AG20443 (cell line): ENCODE measurements at places on chromosomes 4 and X.
A peak's percentile ranks its signal among the peaks of the same experiment; 100 is the strongest.

GRCh38 chrX:46770817-46771163, 11.9 kb upstream of the SLC9A7 start:
- peak; percentile 53 for DNase-seq

GRCh38 chr4:46946919-46947536, 38.0 kb upstream of the COX7B2 start:
- no peak for DNase-seq

DNA sequence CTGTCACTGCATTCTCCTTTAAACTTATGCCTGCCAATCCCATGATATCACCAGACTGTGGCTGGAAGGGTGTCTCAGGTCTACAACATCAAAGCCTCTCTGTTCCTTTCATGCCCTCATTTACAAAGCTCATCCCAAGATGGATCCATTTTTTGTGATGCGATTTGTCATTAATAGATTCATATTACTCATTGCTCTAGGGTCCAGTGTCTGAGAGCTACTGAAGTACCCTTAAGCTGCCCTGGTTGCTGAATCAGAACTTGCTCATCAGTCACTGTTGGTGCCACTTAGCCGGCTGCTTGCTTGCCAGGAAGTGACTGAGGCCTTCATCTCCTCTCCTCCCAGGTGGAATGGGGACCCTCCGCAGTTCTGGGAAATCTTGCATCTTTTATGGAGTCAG, 395.5 kb upstream of the BOD1L1 start:
- peak; percentile 11 for DNase-seq

DNA sequence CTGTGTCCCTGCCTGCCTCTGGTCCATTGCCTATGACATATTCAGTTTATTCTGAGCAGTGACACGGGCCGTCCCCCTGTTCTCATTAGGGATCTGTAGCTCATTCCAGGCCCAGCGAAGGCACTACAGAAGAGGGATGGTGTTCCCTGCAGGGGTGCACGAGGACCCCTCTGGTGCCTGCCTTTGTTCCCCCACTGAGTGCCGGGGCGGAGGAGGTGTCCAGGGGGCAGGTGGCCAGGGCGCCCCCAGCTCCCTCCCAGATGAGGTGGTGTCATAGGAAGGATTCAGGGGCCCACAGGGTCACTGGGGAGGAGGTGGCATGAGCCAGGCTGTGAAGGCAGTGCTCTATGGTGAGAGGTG, 61.0 kb downstream of the SORCS2 start:
- DNase-seq = no peak

- no peak for DNase-seq
These were observed 139.4 kb upstream of the BOD1L1 start for GRCh38 chr4:13766761-13767540.

DNA sequence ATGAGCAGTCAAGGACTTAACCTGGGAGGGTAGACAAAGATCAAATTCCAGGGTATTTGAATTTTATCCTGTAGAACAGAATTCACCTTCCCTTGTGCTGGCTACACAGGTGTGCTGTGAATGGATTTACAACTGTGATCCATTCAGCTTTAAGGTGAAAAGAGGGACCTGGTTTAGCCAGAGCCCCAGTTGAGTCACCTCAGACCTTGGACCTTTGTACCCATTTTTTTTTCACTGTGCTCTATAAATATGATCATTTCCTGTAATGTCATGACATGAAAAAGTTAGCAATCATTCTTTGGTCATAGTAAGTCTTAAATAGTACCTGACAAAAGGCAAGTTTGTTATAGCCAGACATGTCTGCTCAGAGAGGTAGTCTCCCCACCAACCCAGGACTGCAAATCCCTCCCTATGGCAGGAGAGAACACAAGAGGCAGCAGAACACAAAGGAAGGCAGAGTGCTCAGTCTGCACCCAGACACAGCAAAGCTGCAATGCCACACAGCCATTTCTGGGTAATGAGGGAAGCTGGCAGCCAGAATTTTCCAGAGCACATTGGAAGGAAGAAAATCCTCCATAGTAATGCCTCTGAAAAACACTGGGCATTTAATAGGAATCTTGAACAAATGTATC, 77.9 kb downstream of the CXXC4 start:
- DNase-seq = no peak

- DNase-seq = no peak
These were observed 60.4 kb upstream of the HPF1 start for GRCh38 chr4:169818063-169818679.

GRCh38 chrX:115553171-115553570, 7.8 kb upstream of the PLS3 start:
- no peak for DNase-seq

DNA sequence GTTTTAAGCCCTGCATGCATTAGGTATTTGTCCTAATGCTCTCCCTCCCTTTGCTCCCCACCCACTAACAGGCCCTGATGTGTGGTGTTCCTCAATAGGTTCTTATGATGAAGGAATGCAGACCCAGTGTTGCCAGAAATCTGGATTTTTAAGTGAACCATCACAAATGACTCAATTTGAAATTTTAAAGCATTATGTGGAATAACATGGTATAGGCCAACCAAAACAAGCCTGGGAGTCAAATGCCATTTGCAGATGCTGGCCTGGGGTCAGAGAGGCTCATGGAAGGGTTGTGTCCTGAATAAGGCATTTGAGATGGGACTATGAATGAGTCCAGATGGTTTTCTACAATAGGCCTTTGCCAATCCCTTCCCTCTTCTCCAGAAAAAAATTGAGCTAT, 179.6 kb downstream of the SHROOM3 start:
- DNase-seq = peak; percentile 81

- peak; percentile 57 for DNase-seq
These were observed 45.5 kb upstream of the FAM241A start for GRCh38 chr4:112099701-112100297.

DNA sequence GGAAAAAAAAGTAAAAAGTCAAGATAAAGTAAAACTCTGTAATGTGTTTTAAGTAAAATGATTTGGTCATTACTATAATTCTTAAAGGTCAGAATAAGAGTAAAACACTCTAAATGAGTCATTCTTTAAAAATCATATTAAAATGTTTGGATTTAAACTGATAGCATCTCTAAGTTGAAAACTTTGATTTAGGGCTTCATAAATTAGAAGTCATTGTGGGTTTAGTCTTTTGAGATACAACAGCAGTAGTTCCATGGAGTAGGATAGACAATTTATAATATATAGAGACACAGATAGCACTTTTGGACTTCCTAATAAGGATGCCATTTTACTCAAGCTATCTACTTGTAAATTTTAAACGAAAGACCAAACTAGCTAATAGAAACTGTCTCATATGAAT, 77.1 kb upstream of the PABPC4L start:
- DNase-seq = no peak

DNA sequence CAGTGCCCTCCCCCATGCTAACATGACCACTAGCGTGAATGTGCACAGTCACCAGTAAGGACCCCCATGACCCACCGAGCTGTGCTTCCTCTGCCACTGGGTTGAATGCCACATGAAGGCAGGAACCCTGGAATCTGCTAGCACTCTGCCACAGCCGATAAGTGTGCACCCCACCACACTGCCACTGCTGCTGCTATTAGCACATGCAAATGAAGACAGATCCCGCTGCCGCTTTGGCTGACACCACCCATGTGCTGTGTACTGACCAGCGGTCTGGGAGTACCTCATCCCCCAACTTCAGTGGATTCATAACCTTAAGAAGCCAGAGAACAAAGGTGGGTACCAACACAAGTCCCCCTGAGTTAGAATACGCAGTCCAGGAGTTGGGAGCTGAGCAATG, 200.9 kb upstream of the ARHGEF9 start:
- DNase-seq = no peak

GRCh38 chrX:1725472-1725871, 110.6 kb downstream of the ASMT start:
- DNase-seq = no peak

DNA sequence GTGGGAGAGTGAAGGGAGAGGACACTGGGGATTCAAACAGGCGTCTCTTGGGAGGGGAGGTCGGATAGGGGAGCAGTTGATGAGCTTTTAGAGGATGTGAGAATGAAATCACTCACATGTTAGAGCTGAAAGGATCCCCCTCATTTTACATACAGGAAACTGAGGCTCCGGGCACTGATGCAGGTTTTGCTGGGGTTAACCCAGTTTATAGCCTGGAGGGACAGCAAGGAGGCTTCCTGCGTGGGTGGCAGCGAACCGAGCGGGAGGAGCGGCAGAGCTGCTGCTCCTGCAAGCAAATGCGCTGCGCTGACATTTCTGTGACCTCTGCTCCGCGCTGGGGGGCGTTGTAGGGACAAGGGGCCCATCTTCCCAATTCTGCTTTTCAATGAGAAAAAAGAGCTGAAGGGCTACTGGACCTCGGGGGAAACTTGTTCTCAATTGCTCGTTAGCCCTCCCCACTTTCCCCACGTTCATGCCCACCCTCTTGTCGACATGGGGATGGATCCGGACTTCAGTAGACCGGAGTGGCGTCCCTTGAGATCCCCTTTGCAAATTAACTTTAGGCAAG, 1.2 kb upstream of the NEUROG2 start:
- DNase-seq = no peak

GRCh38 chrX:2547736-2548135, 47.0 kb upstream of the DHRSX start:
- DNase-seq = no peak

GRCh38 chr4:6944301-6945051, 34.9 kb downstream of the TBC1D14 start:
- DNase-seq = no peak

- no peak for DNase-seq
These were observed 168.5 kb downstream of the IL15 start for GRCh38 chr4:141804836-141805235.
